Hindlimb muscle (tissue), 1 donor: ENCODE measurements at places on chromosomes 1 and 21. TPM values are rescaled to one million over a fixed set of nuclear protein-coding genes. Genes with fewer than 3 reads are reported as not detected.

The HP1BP3 gene
- 188 TPM for polyA plus RNA-seq

The TEKT2 gene
- 0.44 TPM for polyA plus RNA-seq

DNA sequence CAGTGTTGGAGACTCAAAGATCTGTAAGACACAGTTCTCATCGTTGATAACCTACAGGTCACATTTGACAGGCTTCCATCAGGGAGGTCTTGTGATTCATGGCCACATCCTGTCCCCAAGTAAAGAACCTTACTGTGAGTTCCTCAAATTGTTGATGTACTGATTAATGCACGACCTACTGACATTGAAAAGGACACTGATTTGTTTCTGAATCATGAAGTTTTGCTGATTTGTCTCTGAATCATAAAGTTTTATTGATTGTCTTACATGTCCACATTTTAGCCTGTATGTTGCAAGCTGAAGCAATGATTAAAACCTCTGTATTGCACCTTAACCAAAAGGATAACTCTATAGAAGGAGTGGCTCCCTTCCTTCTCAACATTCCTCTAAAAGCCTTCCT lies 476.3 kb upstream of the RUNX1 start:
- DNase-seq, result no peak

- DNase-seq, result no peak
Measured at GRCh38 chr1:35633547-35633946, 7.8 kb downstream of the PSMB2 start.
